ENCODE measurements at places on chromosomes 5 and 9.

GRCh38 chr5:95283761-95284571 is 928 bp downstream of the MCTP1 start:
- no peak for DNase-seq

GRCh38 chr9:99607842-99608448 is 213.7 kb upstream of the NR4A3 start:
- DNase-seq: no peak

- DNase-seq: peak; percentile 33
Observed at GRCh38 chr5:149317281-149318048, 27.8 kb upstream of the GRPEL2 start.

GRCh38 chr9:133186736-133187135 is 22.3 kb downstream of the OBP2B start:
- DNase-seq: no peak

GRCh38 chr5:42641336-42642005 is 115.1 kb upstream of the CCDC152 start:
- DNase-seq: no peak

DNA sequence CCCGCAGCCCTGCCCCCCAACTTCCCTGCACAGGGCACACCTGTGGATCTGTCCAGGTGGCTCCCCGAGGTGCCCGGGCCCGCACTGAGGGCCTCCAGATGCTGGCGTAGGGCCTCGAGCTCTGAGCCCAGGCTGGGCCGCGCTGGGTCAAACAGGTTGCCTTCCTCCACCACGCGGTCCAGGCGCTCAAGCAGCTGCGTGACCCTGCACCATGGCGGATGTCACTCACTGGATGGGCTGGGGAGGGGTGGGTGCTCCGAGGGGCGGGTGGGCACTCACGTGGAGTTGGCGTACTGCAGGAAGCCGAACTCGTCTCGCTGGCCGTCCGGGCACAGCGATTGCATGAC is 5.4 kb downstream of the ABCA2 start:
- DNase-seq: no peak

DNA sequence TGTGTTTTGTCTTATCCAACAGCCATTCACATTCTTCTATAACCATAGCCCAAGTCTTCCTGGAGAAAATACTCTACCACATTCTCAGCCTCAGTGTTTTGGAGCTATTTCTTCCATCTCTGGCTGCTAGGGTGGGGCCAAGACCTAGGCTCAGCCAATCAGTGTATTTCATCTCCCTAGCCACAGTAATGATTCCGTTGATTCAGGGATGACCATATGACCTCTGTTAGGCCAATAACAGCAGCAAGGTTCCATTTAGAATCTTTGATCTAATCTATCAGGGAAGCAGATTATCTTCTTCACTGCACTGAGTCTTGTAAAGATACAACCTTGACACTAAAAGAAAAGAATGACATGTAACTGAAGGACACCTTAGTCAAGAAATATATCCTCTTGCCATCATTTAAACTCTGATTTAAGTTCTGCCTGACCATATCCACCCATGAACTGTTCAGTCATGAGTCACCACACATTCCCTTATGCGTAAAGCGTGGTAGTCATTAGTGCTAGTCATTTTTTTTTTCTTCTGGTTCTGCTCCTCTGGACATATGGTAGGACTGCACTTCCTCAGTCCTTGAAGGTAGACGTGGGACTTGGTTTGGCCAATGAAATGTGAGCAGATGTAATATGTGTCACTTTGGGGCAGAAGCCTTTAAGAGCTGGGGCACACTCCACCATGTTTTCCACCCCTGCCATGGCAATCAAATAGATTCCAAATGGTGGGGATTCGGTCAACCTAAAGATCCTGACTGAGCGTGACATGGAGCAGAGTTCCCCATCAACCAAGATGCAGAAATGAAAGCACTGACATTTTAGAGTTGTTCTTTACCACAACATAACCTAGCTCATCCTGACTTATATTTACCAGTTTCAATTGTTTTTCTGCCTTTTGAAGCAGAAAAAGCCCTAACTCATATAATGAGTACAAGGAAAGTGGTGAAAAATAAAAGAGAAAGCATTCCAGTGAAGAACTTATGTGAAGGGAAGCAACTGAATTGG is 12.7 kb upstream of the PRELID2 start:
- peak; percentile 43 for DNase-seq

GRCh38 chr5:62828742-62829603 is 250.4 kb downstream of the LRRC70 start:
- DNase-seq: no peak

- DNase-seq: no peak
Observed at GRCh38 chr9:89924611-89925010, 319.8 kb downstream of the GADD45G start.

DNA sequence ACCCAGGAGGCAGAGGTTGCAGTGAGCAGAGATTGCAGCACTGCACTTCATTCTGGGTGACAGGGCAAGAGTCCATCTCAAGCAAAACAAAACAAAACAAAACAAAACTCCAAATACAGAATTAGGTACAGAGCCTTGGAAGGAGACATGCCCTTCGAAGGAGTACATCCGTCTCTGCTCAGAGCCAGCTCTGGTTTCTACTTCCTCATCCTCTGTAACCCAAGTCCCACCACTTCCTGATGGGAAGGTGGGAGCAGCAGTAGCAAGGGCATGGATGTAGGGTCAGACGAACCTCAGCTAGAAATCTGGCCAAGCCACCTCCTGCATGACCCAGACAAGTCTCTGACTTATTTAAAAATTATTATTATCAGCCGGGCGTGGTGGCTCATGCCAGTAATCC is 16.5 kb upstream of the STXBP1 start:
- DNase-seq: no peak

- no peak for DNase-seq
Observed at GRCh38 chr5:125209650-125210049, 463.2 kb upstream of the ZNF608 start.

DNA sequence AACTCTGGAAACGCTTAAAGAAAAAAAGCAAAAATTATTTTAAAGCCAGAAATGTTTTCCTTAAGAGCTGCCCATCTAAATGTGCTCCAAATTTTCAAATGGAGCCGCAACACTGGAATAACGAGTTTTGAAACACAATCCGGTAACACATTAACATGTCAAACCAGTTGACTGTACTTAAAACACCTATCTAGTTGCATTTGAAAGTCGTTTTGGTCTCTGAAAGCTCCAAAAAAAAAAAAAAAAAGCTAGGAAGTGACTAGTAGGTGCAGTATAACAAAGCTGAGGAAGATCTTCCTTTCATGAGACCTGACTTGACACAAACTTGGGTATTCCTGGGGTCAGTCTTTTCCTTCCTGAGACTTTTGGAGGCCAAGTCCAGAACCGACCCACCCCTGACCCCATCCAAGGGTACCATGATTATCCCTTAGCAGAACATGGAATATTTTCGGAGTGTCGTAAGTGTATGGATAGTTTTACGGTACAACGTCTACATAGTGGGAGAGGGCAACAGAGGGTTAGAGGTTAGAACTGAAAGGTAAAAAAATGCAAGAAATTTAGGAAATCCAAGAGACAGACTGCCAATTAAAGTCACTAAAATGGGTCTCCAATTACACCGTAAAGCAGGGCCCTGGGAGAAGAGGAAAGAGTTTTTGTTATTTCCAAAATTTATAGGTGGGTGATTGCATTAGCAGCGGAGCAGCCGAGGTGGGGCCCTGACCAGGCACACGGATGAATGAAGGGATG is 812 bp downstream of the CETN3 start:
- DNase-seq: no peak

DNA sequence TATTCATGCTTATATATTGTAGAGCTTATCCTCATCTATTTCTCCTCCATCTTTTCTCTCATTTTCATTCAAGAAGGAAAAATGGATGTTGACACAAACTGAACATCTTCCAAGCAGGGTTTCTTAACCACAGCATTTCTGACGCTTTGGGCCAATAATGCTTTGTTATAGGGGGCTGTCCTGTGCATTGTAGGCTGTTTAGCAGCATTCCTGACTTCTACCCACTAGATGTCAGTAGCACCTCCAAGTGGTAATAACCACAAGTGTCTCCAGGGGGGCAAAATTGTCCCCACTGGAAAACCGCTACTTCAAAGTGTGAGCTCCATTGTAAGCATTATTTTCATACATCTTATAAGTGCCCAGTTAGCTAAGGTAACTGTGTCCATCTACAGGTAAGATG is 2.6 kb upstream of the TXNDC8 start:
- DNase-seq: no peak

- no peak for DNase-seq
Observed at GRCh38 chr5:168328814-168329213, 37.4 kb downstream of the WWC1 start.

DNA sequence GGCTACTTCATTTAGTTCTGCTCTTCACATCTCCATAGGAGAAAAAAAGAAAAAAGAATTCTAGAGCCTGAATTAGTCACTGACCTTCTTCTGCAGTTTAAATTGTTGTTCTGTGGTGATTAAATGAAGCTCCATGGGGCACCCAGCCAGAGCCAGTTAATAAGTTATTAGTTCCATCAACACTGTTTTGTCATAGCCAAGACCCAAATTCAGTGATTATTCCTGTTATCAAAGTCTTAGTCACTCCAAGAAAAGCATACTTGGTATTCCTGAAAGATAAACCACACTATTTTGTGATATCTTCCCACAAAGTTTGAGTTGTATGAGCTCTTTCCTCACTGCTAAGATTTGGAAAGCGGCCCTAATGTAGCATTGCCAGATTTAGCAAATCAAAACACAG is 134.8 kb upstream of the RGMB start:
- DNase-seq: no peak

GRCh38 chr9:37408933-37409710 is 13.4 kb upstream of the GRHPR start:
- no peak for DNase-seq
